ENCODE measurements at places on chromosomes 2 and 18. TPM values are rescaled to one million over a fixed set of nuclear protein-coding genes. Genes with fewer than 3 reads are reported as not detected.
A peak's percentile ranks its signal among the peaks of the same experiment; 100 is the strongest.

DNA sequence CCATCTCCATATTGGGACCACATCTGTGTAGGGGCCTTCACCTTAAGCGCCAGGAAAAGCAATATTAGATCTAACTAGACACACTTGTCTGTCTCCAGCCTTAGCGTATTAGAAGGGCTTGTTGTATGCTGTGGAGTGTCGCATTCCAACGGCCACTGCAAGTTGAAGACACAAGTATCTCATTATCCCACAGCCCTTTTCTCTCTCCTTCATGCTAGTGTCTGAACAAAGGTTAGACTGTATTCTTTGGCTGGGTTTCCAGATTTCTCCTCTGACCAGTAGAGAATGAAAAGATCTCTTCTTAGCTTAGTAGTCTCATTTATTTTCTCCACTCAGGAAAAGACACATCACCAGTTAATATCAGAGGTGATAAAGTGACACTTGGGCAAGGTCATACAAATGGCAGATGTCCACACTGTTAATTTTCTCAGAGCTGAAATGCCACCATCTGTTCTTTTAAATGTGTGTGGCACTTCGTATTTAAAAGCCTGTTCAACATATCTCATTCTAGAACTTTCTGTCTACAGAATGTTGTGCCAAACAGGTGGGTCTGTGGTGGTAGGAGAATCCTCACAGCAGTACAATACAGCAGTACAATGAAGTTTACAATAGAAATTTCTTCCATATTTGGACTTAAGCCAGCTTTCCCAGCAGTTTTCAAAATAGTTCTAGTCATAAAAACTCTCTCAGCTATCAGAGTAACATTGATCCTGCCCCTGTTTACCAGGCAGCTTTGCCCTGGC lies 94.0 kb upstream of the ITGA6 start:
- H3K27ac ChIP-seq = peak overlapping the region; percentile 20
- peaks cover 31% of the 10 kb centered on the region for H3K4me1 ChIP-seq
- no peak for DNase-seq
- no peaks in the 10 kb centered on the region for H3K36me3 ChIP-seq

DYSF gene
- 11.1 TPM for total RNA-seq

DNA sequence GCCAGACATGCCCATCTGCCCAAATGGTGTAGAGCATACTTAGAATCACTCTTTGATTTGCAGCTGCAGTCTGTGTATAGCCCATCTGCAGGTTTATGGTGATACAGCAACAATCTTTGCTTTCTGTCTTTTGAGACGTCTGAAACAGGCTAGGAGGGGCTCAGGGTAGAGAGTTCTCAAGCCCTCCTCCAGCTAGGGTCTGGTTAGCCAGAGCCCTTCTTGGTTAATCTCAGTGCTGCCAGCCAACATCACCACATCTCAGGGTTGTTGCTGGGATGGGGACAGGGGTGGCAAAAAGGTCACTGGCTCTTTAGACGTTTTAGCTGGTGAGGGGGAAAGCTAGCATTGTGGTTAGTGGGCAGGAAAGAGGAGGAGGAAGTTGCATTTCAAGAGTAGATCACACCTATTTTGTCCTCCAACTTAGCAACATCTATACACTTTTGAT lies 136.6 kb upstream of the ACAA2 start:
- H3K4me3 ChIP-seq = no peak overlapping the region
- H3K4me1 ChIP-seq = no peaks in the 10 kb centered on the region
- DNase-seq = peak; percentile 26
- no peaks in the 10 kb centered on the region for H3K36me3 ChIP-seq
- no peak overlapping the region for H3K27ac ChIP-seq
- no peaks in the 10 kb centered on the region for H3K27me3 ChIP-seq

FBXO36 gene
- total RNA-seq = 1.2 TPM

- peaks cover 21% of the 10 kb centered on the region for H3K4me1 ChIP-seq
- DNase-seq = peak; percentile 90
Measured at GRCh38 chr2:64988420-64989125, 626 bp upstream of the SLC1A4 start.

- no peaks in the 10 kb centered on the region for H3K27me3 ChIP-seq
- no peak for DNase-seq
- no peaks in the 10 kb centered on the region for H3K4me1 ChIP-seq
- H3K36me3 ChIP-seq = no peaks in the 10 kb centered on the region
Measured at GRCh38 chr2:185663811-185664210, 74.8 kb upstream of the FSIP2 start.
